Sigmoid colon (tissue), 7 donors: ENCODE measurements at places on chromosomes 7 and 10. TPM values are rescaled to one million over a fixed set of nuclear protein-coding genes. Genes with fewer than 3 reads are reported as not detected.

Gene PTN
- 52.3 TPM for total RNA-seq

Gene SDK1
- 23.0 TPM for total RNA-seq

Gene FAM25G
- total RNA-seq: not detected

Gene ANXA8L1
- total RNA-seq: 0.68 TPM

Gene FGL2
- total RNA-seq: 68.5 TPM

Gene RNF133
- 0.49 TPM for total RNA-seq

Gene AFAP1L2
- 24.3 TPM for total RNA-seq

Gene ZMIZ1
- 37.9 TPM for total RNA-seq

Gene PHTF2
- 17.4 TPM for total RNA-seq

Gene CRHR2
- total RNA-seq: not detected
